ENCODE measurements at places on chromosomes 6 and 20.

DNA sequence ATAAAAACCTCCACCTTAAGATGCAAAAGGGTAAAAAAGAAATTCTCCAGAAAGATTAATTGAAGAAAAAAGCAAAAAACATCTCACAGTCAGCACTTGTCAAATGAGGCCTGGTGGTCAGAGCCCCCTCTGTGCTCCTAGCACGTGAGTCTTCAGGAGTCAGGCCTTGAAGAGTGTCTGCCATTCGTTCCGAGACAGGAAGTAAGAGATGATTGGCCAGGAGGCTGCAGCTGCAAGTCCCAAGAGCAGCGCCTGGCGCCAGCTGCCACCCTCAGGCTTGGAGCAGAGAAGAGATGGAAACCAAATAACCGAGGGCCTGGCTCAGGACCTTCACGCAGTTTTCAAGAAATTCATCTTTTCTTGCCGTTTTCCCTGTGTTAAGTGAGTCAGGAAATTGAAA lies 65.0 kb downstream of the FAM120B start:
- no peak for DNase-seq

DNA sequence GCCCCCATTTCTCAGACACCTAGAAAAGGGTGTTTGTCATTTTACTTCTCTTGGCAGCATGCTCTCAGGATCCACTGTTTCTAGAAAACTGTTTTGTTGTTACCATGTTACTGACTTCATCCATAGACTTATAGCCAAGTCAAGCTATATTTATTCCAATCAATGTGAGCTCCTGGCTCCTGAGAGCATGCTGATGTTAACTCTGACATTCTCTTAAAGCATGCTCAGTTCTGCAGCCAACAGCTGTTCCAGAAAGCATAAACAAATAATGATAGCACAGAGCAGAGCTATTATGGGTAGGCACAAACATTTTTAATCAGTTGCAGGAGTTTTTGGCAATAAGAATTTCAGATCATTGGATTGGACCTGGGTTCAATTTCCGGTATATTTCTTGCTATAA lies 92.4 kb upstream of the CEP85L start:
- no peak for DNase-seq

GRCh38 chr6:55617272-55617671 lies 38.3 kb upstream of the HMGCLL1 start:
- no peak for DNase-seq

GRCh38 chr6:38284802-38285394 lies 354.8 kb downstream of the BTBD9 start:
- DNase-seq, result no peak

DNA sequence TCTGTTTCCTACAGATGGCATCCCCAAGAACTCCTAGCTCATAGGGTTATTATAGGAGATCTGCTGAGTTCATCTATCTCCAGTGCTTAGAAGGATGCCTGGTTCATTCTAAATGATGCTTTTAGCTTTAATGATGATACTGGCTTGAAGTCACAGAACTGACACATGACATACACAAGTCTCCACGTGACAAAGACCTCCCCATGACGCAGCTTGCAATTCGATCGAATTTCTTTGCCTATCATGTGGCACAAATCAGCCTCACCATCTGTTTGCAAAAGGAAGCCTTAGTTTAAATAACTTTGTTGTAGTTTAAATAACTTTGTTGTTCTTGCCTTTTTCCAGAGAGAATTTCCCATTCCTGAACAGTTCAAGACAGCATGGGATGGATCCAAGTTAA lies 44.1 kb upstream of the FAM8A1 start:
- DNase-seq, result no peak

GRCh38 chr6:147007441-147007840 lies 196.8 kb upstream of the STXBP5 start:
- no peak for DNase-seq

GRCh38 chr6:31575335-31575901 lies at the start of gene TNF:
Gene TNF, plus strand, starts transcription at chr6:31575565. Its CDS starts 177 bp downstream, at chr6:31575742.
- DNase-seq, result no peak

GRCh38 chr6:69631552-69632346 lies 165.1 kb downstream of the LMBRD1 start:
- no peak for DNase-seq

DNA sequence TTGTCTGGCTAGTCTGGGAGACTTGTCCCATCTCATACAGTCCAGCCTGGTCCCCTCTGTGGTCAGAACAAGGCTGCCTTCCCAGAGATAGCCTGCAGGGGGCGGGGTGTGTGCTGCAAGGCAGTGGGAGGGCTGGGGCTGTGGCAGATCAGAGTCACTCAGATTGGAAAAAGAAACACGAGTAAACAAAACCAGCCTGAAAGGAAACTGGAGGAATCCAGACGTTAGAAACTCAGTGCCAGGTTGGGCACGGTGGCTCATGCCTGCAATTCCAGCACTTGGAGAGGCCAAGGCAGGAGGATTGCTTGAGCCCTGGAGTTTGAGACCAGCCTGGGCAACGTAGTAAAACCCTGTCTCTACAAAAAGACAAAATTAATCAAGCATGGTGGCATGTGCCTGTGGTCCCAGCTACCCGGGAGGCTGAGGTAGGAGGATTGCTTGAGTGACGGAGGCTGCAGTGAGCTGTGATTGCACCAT lies 20.2 kb downstream of the LEMD2 start:
- DNase-seq, result peak; percentile 41

DNA sequence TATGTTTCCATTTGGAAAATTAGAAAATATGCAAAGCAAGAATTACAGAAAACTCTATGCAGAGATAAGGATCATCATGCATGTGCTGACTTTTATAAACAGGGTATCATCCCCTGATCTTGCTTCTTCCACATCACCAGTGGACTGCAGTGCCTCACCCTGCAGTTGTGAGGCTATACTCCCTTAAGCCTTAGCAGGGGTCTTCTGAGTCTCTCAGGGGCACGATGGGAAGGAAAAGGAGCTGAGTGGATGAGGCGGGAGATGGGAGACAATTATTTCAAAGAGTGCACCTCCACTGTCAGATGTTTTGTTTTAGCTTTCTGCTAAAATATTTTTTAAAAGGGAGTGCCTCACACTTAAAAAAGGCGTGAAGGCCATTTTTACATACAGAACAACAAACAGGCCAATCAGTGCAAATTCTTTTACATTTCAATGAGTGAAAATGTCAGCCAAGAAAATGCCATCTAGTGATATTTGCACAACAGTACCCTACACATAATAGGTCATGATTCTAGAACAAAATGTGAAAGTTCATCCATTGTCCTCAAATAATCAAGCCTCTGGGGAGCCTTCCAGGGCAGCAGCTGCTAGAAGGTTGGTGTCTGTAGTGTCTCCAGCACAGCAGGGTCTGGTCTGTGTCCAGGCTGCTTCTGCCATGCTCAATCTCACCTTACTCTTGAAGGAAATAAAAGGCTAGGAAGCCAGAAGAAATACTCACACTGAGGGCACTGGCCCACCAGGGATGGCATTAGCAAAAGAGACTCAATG lies 13.2 kb upstream of the SERPINB9 start:
- DNase-seq, result no peak

DNA sequence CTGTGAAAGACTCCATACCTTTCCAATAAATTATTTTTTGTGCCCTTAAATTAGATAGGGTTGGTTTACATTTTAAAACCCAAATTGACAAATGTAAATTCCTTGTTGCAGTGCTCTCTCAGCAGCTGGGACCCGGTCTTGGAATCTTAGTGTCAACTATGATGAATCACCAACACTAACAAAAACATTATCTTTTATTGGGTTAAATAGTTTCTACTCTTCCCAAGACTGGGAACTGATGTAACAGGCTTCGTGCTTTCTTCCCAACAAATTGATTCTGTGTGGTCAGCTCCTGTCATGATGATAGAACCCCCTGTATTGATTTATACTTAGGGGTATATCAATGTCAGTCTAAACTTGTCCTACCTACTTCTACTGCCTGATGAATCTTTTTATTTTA lies 23.2 kb upstream of the AHI1 start:
- DNase-seq, result no peak

GRCh38 chr6:5936631-5937030 lies 70.1 kb downstream of the NRN1 start:
- no peak for DNase-seq

DNA sequence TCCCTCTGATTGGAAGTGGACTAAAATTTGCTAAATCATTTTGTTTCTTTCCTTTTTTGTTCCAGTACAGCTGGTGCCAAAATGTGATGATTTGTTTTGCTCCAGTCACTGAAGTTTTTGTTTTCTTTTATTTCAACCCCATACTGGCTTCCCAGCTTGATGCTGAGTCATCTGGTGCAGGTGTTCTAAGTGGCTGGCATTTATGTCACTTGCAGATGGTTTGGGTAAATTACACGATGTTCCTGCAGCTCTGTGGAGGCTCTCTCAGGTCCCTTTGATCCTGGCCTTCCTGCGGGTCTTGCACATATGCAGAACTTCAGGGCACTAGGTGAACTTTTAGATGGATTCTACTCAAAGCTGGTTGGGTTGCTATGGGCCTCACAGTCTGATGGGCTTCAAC lies 577.7 kb downstream of the HAO1 start:
- no peak for DNase-seq

- no peak for DNase-seq
These were observed 109.8 kb downstream of the DTNBP1 start for GRCh38 chr6:15553031-15553430.

DNA sequence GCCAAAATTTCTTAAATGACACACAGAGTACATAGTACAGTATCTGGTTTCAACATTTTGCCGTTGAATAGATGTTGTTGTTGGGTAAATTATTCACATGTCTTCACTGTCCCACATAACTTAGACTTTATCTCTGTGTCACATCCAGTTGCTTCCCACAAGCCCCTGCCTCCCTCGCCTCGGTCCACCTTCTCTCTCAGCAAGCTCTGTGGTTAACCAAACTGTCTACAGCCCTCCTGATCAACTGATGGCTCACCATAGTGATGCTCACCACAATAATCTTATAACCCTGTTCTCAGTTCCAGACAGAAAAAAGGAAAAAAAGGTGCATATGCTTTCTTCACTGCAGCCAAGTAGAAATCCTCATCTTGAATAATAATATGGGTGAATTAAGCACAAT lies 23.0 kb downstream of the IL17F start:
- no peak for DNase-seq

DNA sequence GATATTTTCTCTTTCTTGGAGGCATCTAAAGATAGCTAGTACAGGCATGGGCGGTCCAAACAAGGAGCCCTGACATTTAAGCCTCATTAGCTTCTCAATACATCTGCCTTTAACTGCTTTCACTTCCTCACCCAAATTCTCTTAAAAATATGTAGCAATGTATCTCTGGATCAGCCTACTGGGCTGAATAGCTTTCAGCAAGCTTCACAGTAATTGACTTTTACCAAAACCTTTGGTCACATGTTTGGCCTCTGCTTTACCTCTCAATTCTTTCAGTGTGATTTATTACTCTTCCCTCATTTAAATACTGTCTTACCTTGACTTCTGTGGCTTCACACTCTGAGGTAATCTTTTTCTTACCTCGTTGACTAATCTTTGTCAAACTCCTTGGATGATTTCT lies 1618.1 kb downstream of the GRIK2 start:
- no peak for DNase-seq

DNA sequence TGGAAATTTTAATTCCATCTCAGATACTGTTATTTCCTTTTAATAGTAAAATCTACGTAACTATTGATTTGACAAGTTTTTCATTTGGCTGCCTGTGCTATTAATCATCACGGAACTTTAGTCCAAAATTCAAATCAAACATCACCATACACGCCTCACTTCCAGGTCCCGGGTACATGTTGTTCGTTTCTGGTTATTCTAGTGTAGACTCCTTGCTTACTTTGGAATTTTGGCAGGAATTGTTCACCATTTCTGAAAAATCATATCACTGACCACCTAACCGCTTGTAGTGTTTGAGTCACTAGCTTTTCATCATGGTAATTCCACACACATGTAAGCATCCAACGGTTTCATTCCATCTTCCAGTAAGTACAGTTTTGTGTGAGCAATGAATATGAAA lies 98.0 kb upstream of the NHSL1 start:
- no peak for DNase-seq

GRCh38 chr6:108441141-108441540 lies 119.6 kb upstream of the FOXO3 start:
- DNase-seq, result no peak

DNA sequence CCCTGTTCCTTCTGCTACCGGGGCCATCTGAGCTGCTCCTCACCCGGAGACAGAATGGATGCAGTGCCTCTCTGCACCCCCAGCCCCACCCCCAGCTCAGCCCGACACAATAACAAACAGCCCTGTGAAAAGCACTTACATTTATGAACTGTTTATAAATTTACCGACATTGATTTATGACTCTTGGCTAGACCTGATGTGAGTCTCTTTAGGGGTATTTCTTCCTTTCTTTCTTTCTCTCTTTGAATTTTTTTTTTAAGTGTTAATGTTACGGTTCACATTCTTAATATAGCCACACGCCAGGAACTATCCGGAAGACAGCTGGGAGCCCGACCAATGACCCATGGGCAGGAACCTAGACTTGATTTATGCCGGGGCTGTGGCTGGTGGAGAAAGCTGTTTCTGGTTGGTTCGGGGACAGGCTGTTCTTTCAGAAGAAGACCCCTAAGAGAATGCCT lies 266.3 kb downstream of the CDC5L start:
- DNase-seq, result no peak

DNA sequence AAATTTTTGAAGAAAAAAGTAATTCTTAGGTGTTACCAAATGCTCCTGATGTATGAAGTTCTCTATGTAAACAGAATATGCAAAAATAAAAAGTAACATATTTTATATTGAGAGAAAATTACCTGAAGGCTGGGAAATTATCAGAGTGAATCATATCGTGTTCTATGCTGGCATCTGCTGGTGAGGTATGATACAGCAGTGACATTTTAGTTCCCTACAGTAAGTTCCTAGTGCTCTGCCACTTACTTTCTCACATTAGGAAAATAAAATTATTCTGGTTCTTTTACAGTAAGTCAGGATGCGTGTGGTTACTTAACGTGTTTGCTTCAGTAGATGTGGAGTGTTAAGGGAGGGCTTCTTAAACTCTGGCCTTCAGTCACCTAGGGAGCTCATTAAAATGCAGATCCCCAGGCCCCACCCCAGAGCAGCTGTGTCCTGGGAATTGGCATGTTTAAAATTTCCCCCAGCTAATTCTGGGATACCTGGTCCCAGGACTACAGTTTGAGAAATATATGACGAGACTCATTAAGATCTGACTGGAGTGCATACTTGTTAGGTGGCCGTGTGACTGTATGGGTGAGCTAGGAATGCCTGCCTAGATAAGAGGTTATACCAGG lies 3.2 kb downstream of the ACTR5 start:
- DNase-seq, result no peak
